ENCODE measurements at places on chromosomes 4 and X.

DNA sequence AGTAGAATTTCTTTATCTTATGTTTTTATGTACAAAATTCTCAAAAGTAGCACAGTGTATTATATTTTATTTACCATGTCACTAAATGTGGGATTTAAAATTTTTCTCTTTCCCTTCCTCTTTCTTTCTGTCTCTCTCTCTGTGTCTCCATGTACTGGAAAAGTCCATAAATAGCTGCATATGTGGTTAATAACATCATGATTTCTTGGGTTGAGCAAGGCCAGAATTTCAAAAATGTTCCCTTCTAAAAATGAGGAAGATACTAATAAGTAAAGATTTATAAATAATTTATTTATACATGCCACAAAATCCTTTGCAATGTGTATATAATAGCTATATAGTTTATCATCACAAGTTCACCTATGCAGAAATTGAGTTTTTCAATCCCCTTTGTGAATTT is 29.1 kb upstream of the DKK2 start:
- no peak for DNase-seq

DNA sequence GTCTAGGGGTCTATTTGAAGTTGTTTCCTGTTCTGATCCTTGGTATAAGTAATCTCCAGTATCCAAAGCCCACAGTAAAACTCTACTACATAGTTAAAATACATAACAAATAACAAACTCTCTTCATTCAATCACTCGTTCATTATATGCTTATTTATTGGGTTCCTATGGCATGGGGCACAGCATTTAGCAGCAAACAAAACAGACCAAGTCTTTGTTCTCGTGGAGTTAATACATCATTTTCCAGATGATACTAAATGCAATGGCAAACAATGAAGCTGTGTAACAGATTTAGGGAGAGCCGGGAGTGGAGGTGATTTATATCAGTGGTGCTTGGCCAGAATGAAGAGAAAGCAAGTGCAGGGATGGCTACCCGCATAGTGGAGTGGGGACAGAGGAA is 36.6 kb upstream of the SPARCL1 start:
- no peak for DNase-seq

DNA sequence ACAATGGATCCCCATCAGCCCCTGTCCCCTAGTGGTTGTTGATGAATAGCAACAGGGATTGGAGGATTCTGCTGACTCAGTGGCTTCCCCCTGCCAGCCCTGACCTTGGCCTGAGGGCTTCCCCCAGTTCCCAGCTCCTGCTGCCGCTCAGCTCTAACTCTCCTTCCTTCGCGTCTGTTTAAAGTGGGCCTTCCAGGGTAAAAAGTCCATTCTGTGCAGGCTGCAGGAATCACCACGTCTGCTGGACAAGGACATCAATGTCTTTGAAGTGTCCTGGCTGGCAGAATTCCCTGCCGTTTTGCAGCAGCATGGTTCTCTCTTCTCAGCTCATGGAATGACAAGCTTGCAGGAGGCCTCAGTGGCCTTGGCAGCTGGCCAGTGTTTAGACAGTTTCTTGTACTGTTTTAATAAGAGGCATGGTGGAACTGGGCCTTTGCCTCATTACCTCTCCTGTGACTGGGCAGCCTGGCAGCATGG is 152.5 kb upstream of the STX18 start:
- no peak for DNase-seq

DNA sequence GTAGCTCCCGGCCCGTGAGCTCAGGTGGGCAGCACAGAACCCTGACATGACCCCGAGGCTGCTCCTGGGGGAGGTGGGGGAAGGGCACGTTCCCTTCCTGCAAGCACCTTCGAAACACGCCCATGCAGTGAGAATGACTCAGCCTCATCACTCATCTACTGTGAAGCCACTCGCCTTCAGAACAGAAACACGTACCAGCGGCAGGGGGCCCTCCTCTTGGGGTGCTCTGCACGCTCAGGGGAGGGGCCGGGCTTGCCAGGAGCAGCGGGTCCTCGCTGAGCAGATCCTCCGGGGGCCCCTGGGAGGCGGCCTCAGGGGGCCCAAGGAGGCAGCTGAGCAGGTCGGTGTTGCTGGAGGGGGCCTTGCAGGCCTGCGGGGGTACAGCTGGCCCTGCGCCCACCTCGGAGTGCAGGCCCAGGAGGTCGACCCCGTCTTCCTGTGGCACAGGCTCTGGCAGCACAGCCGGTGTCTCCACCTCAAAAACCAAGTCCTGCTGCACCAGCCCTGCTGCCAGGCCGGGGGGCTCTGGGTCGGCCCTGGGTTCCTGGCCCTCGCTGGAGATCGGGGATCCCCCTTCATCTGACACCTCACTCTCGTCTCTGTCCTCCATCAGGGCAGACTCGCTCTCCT is 40.9 kb upstream of the CPLX1 start:
- no peak for DNase-seq

GRCh38 chr4:114758066-114758465 is 159.5 kb downstream of the UGT8 start:
- no peak for DNase-seq

- DNase-seq: no peak
These were observed 132.7 kb downstream of the ARHGAP24 start for GRCh38 chr4:85607624-85608023.

- no peak for DNase-seq
These were observed 98.0 kb downstream of the TRAPPC11 start for GRCh38 chr4:183757060-183757459.
